ENCODE measurements at places on chromosomes 4 and X.

- DNase-seq = no peak
These were observed 189.9 kb downstream of the AASDH start for GRCh38 chr4:56197387-56197786.

DNA sequence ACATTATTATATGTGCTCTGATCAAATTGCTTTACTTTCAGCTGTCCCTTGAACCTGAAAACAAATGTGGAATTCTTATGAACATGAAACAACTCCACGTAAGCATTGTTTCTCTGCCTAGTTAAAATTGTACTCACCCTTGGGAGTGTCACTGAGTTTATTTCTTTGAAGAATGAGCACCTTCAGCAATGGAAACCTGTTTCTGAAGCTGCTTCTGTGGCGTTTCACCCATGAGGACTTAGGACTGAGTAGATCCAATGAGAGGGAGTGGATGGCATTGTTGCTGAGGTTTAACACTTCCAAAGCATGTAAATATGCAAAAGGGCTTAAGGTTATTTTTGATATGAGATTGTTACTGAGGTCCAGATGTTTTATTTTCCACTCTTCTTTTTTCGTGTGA is 3.2 kb downstream of the LRRC66 start:
- DNase-seq = no peak

- no peak for DNase-seq
These were observed 54.5 kb upstream of the FBXW7 start for GRCh38 chr4:152590179-152591031.

DNA sequence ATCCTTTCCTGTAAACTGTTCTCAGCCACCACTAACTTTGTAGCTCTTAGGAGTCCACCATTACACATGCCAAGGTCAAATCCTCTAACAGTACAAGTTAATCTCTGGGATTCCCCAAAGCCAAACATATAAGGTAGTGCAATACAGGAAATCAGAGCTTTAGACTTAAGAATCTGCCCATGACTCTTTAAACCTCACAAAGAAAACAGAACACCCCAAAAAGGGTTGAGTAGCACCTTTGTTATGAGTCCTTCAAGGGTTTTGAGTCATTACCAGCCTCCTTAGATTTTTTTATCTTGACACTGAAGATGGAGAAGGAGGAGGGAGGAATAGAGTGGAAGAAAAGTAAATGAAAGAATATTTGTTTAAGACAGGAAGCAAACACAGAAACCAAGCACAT is 243.9 kb upstream of the SPANXN1 start:
- DNase-seq = no peak

GRCh38 chr4:21856301-21856700 is 92.3 kb downstream of the KCNIP4 start:
- no peak for DNase-seq

GRCh38 chr4:727576-727975 is 21.9 kb downstream of the PCGF3 start:
- DNase-seq = no peak

GRCh38 chrX:15676886-15677285 is 12.3 kb upstream of the CLTRN start:
- no peak for DNase-seq

DNA sequence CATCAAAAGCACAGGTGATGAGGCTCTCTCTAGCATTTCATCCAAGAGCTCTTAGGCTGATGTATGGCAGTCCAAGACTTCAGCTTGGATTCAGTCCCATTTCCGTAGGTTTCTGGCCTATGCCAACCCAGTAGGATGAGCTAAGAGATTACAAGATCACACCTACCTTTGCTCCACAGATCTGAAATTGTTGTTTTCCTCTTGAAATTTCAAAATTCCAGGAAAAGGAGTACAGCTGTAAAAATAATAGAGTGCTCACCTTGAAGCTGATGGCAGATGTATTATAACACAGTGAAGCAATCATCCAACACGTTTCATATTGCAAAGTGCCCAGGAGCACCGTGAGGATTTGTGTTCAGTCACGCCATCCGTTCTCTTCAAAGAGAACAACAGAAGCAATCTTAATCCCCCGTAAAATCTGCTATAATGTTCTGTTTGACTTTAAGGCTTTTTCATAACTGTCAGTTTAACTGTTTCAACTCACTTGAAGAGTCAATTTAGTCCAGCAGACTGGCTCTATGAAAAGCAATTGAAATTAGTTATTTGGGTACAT is 137.5 kb downstream of the CPE start:
- DNase-seq = no peak

DNA sequence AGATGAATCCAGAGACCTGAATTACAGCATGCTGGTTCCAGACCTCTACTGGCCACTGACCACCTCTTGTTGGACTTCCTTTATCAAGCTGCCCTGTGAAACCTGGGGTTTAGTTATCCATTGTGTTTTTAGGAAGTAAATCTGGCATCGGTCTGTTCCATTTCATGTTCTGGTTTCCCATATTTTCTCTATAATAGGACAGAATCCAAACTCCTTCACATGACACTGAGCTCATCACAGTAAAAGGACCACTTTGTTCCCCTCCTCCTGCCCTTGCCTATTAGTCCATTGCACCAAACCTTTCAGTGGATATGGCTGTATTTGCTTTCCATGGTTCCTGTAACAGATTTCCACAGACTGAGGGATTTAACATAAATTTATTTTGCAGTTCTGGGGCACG is 4.0 kb downstream of the MFAP3L start:
- DNase-seq = no peak

DNA sequence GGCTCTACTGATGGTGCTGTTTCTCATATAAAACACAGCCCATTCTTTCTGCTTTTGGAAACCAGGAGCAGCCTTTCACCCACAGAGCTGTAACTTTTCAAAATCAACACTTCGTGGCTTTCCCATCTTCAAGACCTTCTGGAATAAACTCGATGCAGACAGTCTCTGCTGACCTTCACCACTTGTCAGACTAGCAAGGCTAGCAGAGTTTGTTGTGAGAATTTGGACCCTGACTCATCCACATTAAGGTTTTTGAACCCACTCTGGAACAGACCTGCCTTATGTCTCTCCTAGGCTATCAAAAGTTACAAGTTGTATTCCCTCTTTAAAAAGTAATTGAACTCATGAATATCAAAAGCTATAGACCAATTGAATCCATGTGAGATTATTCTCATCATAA is 88.6 kb downstream of the MAML3 start:
- no peak for DNase-seq

GRCh38 chrX:19609541-19609940 is 94.2 kb upstream of the MAP3K15 start:
- DNase-seq = no peak

- no peak for DNase-seq
These were observed 1851.3 kb upstream of the PCDH7 start for GRCh38 chr4:28868841-28869240.

DNA sequence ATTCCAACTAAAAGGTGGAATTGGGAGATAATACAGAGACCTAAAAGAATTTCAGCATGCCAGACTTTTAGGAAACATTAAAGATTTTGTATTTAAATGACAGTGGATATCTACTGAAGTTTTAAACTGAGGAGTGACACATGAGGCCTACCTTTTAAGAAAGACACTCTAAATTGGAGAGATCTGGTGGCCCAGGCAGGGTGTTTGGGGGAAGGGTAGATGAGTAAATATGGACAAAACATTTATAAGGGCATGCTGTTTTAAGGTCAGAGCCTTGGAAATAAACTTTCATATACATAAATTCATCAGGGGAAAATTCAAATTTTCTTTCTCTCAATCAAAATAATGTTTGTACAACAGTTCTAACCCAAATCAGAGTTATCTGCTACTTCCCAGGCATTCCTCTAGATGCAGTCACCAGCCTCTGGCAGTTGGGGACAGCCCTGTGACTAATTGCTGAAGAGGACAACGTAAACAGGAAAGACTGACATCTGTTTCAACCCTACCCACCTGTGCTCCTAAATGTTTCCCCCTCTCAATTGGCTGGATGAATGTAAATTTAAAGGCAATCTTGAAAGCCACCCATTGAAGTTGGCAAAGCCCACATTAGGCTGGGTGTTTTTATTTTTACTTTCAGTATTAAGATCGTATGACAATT is 1646.9 kb upstream of the ADGRL3 start:
- DNase-seq = no peak

GRCh38 chr4:186104890-186105646 is 564 bp downstream of the FAM149A start:
- no peak for DNase-seq

DNA sequence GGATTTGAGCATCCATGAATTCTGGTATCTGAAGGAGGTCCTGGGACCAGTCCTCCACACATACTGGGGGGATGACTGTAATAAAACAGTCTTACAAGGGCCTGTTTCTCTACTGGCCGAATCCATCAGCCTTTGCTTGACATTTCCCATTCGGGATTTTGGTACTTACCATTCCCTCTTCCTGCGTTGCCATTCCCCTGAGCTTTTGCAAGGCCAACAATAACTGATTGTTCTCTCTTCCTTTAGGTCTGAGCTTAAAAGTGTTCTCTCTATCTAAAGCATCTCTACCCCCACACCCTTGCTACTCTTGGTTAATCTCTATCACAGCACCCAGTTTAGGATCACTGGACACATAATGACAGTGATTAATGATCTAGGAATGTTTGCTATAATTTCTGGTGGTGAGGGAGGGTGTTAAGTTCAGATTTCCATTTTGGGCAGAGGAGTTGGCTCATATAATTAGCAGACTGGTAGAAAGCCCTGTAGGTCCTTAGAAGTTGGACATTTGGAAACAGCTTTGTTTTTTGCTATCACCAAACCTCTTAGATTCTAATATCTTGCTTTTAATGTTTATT is 29.4 kb downstream of the TMA16 start:
- no peak for DNase-seq

DNA sequence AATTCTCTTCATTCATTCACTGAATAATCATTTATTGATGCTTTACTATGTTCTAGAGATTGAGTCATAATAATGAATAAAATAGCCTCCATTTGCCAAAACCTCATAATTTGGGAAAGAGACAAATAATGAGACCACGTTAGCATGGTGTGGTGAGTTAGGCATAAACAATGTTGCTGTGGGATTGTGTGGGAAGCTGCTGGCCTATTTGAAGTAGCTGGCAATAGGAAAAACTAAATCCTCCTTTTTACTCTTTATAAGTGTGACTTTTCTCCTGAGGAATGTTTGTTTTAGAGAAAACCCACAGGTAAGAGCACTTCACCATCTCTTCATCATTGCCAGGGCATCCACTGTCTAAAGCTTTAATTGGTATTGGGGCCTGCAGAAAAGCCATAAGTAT is 95.3 kb downstream of the AREG start:
- no peak for DNase-seq

DNA sequence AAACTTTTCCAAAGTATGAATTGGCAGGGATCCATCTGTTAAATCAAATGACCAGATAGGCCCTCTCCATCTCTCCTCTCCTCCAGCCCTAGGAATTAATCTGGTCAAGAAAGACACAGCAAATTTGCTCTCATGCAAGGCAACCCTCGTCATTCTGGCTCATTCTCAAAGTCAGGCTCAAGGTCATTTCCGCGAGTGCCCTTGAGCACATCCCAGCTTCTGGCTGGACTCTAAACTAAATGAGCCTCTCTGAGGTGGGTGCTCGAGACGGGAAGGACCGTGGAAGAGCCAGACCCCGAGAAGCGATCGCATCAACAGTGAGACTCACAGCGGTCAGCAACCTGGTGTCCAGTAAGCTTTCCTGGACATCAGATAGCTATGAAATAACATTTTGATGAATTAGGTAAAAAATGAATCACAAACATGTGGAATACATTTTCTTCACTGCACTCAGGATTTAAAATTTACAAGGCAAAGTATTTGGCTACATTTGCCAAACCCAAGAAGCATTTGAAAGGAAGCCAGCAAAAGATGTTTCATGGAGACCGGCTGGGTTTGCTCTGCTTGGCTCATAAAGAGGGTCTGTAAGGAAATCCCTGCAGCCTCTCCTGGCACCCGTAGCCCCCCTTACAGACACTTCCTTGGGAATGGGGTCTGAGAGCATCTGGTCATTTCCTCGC is 121.0 kb downstream of the ENPP6 start:
- DNase-seq = no peak

GRCh38 chr4:69951602-69952001 is 13.9 kb downstream of the CSN2 start:
- DNase-seq = no peak

- no peak for DNase-seq
These were observed 739 bp downstream of the GAK start for GRCh38 chr4:931194-931959.

- DNase-seq = no peak
These were observed 134.8 kb downstream of the NAP1L3 start for GRCh38 chrX:93538575-93538974.

DNA sequence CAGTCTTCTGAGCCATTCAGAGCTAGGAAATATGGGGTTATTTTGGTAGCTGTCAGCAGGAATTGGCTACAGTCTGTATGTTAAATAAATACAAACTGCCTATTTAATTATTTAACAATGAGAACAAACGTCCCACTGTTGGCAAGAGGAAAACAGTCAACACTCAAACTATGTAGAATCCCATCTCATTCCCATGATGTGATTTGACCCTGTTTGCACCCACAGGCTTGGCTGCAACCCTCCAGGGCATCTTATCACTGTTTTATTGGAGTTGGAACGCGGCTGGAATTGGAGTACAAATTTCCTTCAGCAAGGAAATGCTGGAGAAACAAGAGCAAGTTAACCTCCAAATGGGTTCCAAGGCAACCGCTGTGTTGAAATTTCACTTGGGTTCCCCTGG is 124.0 kb downstream of the KIT start:
- DNase-seq = no peak

GRCh38 chr4:112736718-112737135 is 99.8 kb downstream of the LARP7 start:
- DNase-seq = no peak

- no peak for DNase-seq
These were observed 168.3 kb downstream of the SPRY1 start for GRCh38 chr4:123564758-123565346.

DNA sequence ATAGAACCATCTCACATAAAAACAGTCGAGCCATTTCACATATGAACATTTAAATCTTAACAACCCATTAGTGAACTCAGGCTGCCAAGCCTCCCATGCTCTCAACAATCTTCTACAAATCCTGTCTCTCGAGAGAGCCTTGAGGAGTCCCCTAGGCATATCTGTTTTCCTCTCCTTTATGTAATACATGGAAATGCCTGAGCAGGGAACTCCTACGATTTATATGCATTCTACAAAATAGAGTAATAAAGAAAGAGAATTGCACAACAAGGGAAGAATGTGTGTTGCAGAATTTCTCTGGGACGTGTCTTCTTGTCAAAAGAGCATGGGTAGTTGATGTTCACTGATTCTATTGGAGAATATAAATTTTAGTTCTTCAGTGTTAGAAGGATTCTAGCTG is 101.8 kb upstream of the VCX2 start:
- DNase-seq = no peak

DNA sequence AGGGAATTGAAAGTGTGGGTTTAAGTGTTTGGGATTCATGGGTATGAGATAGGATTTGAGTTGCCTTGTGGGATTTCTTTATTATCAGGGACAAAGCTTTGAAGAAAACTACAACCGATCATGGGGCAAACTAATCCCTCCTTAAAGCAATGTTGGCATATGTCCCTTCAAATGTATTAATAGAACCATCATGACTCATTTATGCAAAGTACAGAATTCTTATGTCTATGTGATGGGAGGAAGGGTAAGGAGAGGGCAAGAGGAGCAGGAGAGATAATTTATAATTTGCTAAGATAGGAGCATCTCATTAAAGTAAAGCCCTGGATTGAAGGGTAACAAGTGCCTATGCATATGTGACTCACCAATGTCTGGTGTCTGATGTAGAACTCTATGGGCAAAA is 94.2 kb downstream of the PHEX start:
- no peak for DNase-seq

GRCh38 chrX:72038868-72039267 is 92.8 kb downstream of the RTL5 start:
- DNase-seq = no peak

Data from activated effector memory CD4-positive, alpha-beta T cell treated with Interleukin-2 at 50 U/mL for 16 hours (primary cell).